Left renal pelvis (tissue), 4 donors: ENCODE measurements at places on chromosomes 5 and 9.

GRCh38 chr9:121138973-121139372, 62.7 kb downstream of the RAB14 start:
- DNase-seq: no peak

DNA sequence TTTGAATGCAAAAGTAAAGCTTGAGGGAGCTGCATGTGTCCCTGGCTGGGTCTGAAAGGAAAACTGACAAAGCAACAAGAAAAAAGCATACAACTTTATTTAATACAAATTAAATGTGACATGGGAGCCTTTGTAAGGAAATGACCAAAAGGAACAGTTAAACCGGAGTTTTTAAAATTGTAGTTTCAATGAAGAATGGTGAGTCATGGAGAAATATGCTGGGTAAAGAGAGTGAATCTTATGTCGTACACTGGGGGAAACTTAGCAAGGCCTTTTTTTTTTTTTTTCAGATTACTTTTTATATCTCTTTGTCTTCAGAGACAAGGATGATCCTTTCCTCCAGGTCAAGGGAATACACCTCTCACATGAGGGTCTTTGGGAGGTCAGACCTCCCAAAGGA, 50.1 kb upstream of the FBXL17 start:
- no peak for DNase-seq

GRCh38 chr5:640461-641330, 28.6 kb downstream of the CEP72 start:
- no peak for DNase-seq

GRCh38 chr5:102223542-102224477, 72.3 kb downstream of the SLCO4C1 start:
- no peak for DNase-seq

- no peak for DNase-seq
Measured at GRCh38 chr5:96175090-96175489, 213.4 kb upstream of the ELL2 start.

GRCh38 chr5:68647743-68648142, 432.2 kb downstream of the PIK3R1 start:
- DNase-seq: no peak

GRCh38 chr5:6473284-6473683, 24.6 kb downstream of the UBE2QL1 start:
- no peak for DNase-seq

DNA sequence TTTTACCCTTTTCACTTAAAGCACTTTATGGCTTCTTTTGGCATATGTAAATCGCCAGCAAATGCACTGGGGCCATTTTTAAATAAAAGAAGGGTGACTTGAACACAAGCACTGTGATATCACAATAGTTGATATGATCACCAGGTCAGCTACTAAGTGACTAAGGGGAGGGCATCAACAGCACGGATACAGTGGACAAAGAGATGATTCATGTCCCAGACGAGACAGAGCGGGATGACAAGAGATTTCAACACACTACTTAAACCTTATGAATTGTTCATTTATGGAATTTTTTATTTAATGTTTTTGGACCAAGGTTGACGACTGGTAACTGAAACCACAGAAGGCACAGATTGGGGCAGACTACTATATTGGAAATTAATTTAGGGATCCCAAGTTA, 54.1 kb downstream of the RORB start:
- no peak for DNase-seq

DNA sequence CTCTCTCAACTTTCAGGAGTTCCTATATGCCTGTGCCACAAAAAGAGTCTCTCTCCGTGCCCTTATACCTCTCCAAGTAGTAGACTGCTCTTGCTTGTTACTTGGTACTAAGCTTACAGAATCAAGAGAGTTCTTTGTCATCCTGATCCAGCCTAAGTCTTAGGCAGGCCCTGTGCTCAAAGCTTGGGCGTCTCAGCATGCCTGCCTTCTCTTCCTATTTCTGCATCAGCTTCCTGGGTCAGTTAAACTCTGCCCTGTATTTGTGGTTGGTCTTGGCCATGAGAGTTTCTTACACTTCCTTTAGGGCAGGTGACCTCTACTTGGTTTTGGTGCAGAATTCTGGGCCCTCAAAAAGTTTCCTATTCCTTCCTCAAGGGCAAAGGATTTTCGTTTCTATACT, 33.0 kb upstream of the UGCG start:
- DNase-seq: no peak

GRCh38 chr5:14640765-14641164, 23.8 kb upstream of the OTULIN start:
- DNase-seq: no peak

DNA sequence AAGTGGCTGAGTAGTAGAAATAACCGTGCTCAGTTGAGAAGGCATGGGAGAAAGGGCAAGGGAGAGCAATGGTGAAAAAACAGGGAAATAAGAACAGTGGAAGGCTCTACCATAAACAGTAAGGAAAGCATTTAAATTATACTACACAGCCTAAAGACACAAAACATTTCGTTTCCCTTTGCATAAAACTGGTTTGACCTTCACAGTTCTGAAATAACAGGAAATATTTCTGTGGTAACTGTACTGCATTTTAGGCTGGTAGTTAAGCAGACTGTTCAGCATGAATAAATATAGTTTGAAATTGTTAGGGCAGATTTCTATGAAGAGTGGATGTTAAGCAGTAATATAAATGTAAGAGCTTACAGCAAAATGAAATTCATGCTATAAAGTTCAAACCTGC, 147.5 kb downstream of the CSNK1G3 start:
- no peak for DNase-seq

- no peak for DNase-seq
Measured at GRCh38 chr5:88021141-88021540, 247.5 kb downstream of the TMEM161B start.

- DNase-seq: no peak
Measured at GRCh38 chr5:118321081-118321480, 667.3 kb downstream of the DTWD2 start.

- DNase-seq: no peak
Measured at GRCh38 chr5:28743025-28743715, 1704.8 kb upstream of the CDH9 start.

GRCh38 chr9:126218359-126219125, 108.1 kb upstream of the MVB12B start:
- DNase-seq: no peak
